Lower leg skin (tissue), 4 donors: ENCODE measurements at places on chromosomes 7 and 10. TPM values are rescaled to one million over a fixed set of nuclear protein-coding genes. Genes with fewer than 3 reads are reported as not detected.

GRCh38 chr7:98213296-98213887, 2.2 kb downstream of the BHLHA15 start:
- DNase-seq: no peak

- DNase-seq: no peak
Observed at GRCh38 chr10:11881030-11881476, 57.9 kb downstream of the PROSER2 start.

ADAM22 gene
- total RNA-seq: 1.3 TPM

HACD1 gene
- total RNA-seq: 4.1 TPM
